GM23338 (cell line): ENCODE measurements at places on chromosomes 6 and 20. TPM values are rescaled to one million over a fixed set of nuclear protein-coding genes. Genes with fewer than 3 reads are reported as not detected.

DNA sequence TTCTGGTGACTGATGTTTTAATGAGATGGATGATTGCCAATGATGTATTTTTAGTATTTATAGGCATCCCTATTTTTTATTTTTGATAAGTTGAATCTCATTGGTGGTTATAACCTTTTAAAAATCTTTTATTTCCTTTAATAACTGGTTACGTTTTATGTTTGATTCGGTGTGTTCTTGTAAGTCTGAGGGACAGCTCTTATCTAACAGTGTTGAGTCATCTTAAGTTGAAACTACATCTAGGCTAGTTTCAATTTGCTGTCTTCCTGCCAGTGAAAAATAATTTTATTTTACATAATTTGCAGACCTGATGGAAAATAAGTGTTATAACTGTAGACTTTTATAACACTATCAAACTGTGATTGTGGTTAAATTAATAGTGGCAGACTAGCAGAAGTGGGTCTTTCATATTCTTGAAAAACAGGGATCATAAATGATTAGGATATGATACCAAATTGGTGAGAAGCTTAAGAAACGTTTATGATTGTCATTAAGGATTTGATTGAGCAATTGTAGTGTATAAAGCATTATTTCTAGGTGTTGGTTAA, 4.6 kb downstream of the AFDN start:
- no peak for DNase-seq
- H3K27me3 ChIP-seq, result peaks cover under 1% of the 10 kb centered on the region; the same call in 1 of the 2 replicates
- H3K27ac ChIP-seq, result no peak overlapping the region
- peaks cover 40% of the 10 kb centered on the region for H3K4me1 ChIP-seq
- no peak overlapping the region for H3K4me3 ChIP-seq

DNA sequence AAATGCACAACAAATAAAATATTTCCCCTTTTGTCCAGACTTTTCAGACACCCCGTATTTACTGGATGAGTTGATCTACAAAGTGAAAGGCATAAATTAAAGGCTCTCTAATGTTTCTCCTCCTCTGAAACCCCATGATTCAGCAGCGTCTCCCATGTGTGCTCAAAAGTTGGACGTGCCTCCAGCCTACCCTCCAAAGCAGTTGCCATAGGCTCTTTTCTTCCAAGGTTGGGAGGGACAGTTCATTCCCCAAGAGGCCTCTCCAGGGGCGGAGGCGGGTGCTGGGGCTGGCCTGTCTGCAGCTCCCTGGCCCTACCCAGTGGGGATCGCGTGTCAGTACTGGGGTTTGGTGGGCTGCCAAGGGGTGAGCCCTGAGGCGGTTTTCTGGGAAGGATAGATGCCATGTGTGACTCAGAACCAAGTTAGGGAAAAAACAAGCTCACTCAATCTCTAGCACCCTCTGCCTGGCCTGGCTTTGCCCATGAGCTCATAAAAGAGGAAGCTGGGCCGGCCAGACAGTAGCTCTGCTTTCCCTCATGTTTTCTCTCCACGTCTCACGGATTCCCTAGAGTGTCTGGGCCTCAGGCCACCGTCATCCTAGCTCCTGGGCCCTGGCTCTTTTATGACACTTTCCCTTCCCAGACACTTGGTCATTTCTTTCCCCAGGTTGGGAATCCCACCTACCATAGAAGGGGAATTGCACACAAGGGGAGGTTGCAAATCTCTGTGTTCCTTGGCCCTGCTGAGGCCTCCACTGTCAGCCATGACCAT, 8.0 kb upstream of the IER3 start:
- no peaks in the 10 kb centered on the region for H3K36me3 ChIP-seq
- H3K27me3 ChIP-seq, result no peaks in the 10 kb centered on the region
- DNase-seq, result no peak
- peaks cover 4% of the 10 kb centered on the region; the same call in 1 of the 2 replicates for H3K4me1 ChIP-seq
- no peak overlapping the region for H3K27ac ChIP-seq

- peak overlapping the region; percentile 45; the same call in 1 of the 2 replicates for H3K27ac ChIP-seq
- H3K27me3 ChIP-seq, result no peaks in the 10 kb centered on the region
- no peak for DNase-seq
- no peak overlapping the region for H3K4me3 ChIP-seq
- peaks cover 66% of the 10 kb centered on the region for H3K4me1 ChIP-seq
- no peaks in the 10 kb centered on the region for H3K36me3 ChIP-seq
Measured at GRCh38 chr6:21772884-21773575, 179.5 kb downstream of the SOX4 start.

DNA sequence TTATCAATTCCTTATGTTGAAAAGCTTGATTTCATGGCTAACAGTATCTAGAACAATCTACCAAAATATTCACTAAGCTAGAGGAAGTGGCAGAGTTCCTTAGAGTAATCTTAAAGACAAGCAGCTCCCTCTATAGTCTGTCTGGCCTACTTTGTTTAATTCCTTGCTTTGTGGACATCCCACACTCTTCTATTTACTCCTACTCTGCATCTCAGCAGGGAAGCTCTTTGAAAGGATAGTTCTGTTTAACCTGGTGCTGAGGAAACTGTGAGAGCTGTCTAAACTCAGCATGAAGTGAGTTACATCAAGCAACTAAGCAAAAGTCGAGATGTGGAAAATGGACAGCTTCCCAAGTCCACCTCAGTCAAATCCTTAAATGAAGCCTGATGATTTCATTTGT, 4.3 kb downstream of the REV3L start:
- peak; percentile 95 for DNase-seq
- H3K36me3 ChIP-seq, result no peaks in the 10 kb centered on the region
- peaks cover 70% of the 10 kb centered on the region for H3K27me3 ChIP-seq
- H3K4me1 ChIP-seq, result peaks cover 18% of the 10 kb centered on the region
- H3K4me3 ChIP-seq, result no peak overlapping the region

DNA sequence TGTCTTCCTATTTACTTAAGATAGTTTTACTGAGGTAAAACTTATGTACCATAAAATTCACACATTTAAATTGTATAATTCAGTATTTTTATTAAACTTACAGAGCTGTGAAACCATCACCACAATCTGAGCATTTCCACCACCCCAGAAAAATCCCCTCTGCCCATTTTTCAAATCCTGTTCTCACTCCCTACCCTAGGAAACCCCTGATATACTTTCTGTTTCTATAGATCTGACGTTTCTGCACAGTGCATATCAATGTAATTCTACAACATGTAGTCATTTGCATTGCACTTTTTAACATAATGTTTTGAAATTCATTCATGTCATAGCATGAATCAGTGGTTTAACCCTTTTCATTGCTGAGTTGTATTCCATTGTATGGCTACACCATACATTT, 96.7 kb upstream of the OPRM1 start:
- no peak overlapping the region for H3K4me3 ChIP-seq
- DNase-seq, result no peak
- no peaks in the 10 kb centered on the region for H3K36me3 ChIP-seq
- no peaks in the 10 kb centered on the region for H3K27me3 ChIP-seq
- H3K27ac ChIP-seq, result no peak overlapping the region

DNA sequence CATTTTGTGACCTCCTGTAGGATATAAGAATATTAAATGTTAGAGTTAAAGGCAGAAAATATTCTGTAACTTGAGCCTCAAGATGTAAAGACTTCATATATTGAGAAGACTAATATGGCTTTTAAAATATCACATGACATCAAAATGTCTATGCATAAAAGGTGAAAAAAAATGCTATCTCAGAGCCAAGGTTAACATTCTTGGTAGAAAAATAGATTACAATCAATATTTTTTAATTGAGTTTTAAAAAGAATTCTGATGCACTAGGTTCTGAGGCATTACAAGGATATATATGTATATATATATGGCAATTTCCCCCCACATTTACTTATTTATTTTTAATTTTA, 46.2 kb upstream of the RAB23 start:
- H3K4me3 ChIP-seq, result no peak overlapping the region
- no peaks in the 10 kb centered on the region for H3K36me3 ChIP-seq
- H3K27me3 ChIP-seq, result no peaks in the 10 kb centered on the region
- no peaks in the 10 kb centered on the region for H3K4me1 ChIP-seq

The MAP7 gene
- total RNA-seq, result 47.8 and 49.2 TPM in 2 replicates

The EBF4 gene
- 0.50 and 0.66 TPM in 2 replicates for total RNA-seq

The SAMD10 gene
- total RNA-seq, result 2.8 and 7.3 TPM in 2 replicates

The BEND3 gene
- 30.5 and 33.7 TPM in 2 replicates for total RNA-seq

The KCNK17 gene
- total RNA-seq, result 3.1 and 3.2 TPM in 2 replicates
